ENCODE measurements at places on chromosomes 3 and 15. TPM values are rescaled to one million over a fixed set of nuclear protein-coding genes. Genes with fewer than 3 reads are reported as not detected.

Gene FAM3D
- not detected for polyA plus RNA-seq

DNA sequence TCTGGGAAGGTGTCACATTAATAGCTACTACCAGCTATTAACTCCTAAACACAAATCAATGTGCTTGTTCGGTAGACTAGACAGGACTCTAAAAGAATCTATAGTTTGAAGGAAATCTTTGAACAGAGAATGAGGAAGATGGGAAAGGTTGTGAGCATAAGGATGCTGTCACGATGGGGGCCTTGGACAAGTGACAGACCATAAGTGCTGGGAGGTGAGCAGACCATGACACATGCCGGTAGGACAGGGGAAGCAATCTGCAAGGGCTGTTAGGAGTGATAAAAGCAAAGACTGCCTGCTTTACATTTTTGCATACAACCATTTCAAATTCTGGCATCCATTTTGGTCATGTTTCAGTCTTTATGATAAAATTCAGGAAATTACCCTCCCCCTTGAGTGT, 645.8 kb downstream of the ROBO2 start:
- no peak for DNase-seq

Gene CTXND1
- polyA plus RNA-seq, result not detected

- DNase-seq, result no peak
These were observed 520.1 kb downstream of the ROBO1 start for GRCh38 chr3:79247725-79248043.

GRCh38 chr3:16134173-16134928, 40.1 kb upstream of the GALNT15 start:
- DNase-seq, result no peak

DNA sequence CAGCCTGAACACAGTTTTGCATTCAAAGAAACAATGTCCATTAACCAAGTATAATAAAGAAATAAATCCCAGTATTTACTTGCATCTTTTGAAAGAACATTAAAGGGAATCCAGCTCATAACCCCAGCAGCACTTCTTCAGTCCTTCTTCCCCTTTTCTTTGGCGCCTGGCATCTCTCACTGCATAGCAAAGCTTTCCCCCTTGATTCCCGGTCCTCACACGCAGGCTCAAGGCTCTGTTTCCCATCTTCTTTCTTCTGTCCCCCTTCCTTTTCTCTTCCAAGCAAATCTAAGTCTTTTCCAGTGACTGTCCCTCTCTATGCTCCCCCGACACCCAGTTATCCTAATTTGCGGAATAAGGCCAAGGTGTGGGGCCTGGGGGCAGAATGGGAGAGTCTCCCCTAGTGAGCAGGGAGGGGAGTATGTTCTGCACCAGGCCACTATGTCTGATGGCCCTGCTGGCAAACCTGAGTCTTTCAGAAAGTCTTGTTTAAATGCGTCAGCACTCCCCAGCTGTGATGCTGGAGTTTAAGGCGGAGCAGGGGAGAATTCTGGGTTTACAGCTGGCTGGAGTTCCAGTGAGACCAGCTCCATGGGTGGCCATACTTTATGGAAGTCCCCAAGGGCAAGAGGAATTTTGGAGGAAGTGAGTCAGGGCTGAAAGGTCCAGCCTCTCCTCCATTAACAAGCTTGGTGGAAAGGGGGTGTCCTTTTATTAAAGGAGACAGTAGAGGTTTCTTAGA, 42.1 kb downstream of the GOLGA6A start:
- no peak for DNase-seq

DNA sequence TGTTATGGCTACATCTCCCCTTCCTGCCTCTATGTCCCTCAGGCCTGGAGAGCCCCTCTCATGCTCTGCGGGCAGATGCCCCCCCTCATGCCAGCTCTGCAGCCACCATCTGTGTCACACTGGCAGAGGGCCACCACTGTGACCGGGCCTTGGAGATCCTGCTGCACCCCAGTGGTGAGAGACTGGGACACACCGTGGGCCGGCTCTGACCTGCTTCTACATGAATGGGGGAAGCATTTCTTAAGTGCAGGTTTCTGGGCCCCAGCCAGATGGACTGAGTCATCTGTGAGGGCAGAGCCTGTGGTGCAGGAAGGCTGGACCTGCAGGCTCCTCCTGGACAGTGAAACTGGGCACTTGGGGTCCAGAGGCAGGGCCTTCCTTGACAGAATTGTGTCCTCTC, 4.8 kb downstream of the VWA5B2 start:
- no peak for DNase-seq

GRCh38 chr3:74501007-74501406, 113.5 kb downstream of the CNTN3 start:
- no peak for DNase-seq

DNA sequence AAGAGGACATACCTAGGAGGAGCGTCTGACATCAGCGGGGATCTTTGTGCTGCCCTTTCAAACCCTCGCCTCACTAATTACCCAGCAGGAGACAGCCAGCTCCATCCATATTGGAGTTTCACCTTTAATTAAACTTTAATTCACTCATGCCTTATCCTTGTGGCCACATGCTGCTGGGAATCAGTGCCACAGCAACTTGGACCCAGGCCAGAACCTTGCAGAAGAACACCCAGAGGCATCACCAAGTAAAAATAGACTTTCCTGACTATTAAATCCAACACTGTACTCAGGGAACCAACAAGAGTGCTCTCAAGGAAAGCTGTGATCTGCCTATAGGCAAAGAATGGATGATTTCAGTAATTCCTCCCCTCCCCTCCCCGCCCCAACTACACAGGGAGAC, 23.9 kb downstream of the EIF1B start:
- DNase-seq, result no peak

Gene HESX1
- polyA plus RNA-seq, result 0.40 TPM

GRCh38 chr3:146325170-146325569, 74.3 kb upstream of the PLSCR4 start:
- DNase-seq, result no peak

DNA sequence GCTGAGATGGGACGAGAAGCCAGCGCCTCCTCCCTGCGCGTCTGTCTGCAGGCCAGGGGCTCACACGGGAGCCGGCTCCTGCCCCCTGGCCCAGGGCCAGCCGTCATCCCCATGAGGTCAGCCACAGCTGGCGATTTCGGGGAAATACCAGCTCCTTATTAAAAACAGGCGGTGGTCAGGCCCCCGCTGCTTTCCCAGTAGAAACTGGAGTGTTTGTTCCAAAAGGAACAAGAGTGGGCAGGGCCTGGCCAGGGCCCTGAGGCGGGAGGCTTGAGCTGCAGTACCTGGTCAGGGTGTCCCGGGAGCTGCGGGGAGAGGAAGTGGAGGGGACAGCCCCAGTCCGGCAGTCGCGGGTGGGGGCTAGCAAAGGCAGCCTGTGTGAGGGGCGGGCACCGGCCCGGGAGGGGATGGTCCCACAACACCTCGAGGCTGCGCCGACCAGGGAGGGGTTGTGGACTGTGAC, 17.8 kb downstream of the MYL3 start:
- no peak for DNase-seq

- DNase-seq, result no peak
These were observed 38.5 kb upstream of the MELTF start for GRCh38 chr3:197068077-197068476.

DNA sequence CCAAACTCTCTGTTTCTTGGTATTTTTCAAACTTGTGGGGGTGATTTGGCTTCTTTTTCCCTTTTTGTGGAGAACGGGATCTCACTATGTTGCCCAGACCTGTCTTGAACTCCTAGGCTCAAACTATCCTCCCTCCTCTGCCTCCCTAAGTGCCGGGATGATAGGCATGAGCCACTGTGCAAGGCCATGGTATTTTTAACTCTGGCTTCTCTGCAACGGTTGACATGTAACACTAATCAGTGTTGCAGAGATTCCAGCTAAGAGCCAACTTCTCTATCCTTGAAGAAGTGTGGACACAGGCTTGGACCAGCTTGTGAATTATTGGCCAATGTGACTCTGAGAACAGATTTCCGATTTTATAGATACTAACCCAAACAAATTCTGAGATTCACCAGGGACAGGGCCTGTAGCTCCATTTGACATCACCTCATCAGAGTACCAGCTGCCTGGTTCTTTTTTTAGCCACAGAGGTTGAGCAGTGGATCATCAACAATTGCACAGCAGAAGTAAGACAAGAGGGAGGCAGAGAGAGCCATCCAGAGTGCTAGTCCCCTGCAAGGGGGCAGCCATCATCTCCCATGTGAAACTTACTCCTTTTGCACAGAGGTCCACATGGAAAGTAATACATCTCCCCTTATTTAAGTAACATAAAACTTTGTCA, 98.1 kb upstream of the SYNPR start:
- no peak for DNase-seq

DNA sequence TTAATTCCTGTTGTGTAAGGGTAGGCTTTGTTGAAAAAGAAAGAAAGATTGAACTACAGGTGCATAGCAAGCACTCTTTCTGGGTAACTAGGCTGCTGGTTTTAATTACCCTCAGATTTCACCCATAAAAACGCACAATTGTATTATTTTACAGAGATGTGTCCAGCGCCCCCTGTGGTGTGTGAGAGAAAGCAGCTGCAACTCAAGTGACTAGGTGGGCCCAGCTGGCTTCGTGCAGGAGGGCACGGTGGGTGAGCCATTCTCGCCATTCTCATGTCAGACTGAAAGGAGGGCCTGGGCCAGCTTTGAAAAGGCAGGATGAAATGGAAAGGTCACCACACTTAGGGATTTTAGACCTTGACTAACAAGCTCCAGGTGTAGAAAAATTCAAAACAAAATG, 122.6 kb downstream of the LRIG1 start:
- no peak for DNase-seq

GRCh38 chr3:197345390-197345789, 47.0 kb upstream of the DLG1 start:
- DNase-seq, result no peak

DNA sequence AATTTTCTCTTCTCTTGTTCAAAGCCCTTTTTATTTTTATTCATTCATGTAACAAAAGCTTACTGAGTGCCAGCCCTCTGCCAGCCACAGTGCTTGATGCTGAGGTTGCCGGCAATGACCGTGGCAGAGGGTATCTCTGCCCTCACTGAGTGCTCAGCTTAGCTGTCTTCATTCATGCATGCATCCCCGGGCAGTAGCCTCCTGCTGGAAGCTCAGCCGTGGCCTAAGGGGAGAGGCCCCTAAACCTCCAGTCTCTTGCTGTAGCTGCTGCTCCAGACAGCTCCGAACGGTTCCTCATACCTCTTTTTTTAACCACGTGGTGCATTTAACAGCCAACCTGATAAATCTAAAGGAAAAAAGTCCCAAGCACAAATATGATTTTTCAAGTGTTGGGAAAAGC, 34.6 kb upstream of the CCDC66 start:
- no peak for DNase-seq

Gene PAQR9
- polyA plus RNA-seq, result not detected

DNA sequence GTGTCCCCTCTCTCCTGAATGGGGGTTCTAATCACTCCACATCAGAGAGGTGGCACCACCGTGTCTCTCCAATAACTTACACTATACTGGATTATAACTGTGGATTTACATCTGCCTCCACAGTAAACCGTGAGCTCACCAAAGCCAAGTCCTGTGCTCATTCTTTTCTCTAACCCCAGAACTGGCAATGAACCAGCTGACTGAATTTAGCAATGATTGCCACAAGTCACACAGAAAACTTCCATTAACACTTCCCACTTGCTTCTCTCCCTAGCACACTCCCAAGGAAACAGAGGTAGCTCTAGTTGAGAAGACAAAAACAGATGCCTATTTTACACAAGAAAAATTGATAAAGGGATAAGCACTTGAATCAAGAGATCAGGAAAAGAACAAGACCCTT, 361.3 kb downstream of the ULK4 start:
- no peak for DNase-seq

Gene FSIP1
- 0.27 TPM for polyA plus RNA-seq

Gene GRM2
- polyA plus RNA-seq, result not detected

DNA sequence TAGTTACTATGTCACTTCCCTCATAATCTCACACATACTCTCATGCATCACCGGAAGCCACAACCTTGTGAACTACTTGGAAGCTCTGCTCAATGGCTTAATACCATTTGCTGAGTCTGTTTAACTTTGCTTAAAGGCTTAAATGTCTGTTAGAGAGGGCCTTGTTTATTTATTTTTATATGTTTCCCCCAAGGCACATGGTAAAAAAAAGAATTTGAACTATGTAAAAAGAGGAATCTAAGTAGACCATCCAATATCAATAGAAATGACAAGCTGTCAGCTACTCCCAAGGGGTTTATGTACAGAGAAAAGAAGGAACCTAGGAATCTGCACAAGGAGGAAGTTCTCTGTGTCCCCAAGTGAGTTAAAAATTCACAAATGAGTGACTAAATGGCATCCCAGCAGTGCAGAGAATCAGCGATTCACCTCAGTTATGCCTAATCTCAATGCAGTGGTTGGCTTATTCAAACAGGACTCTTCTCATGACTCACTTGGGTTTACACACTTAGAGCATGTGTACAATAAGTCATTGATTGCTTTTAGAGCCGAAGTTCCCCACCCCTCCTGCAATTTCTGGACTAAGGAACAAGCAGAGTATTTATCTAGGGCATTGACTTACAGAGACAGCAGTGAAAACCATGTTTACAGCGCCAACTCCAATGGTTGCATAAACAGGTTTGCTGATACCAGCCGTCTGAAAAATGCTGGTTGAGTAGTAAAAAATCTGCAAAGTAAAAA, 24.4 kb downstream of the SLC2A2 start:
- no peak for DNase-seq

- no peak for DNase-seq
These were observed 40.8 kb downstream of the TMEM45A start for GRCh38 chr3:100533176-100533575.

Gene TRPM1
- not detected for polyA plus RNA-seq

Gene SERINC4
- polyA plus RNA-seq, result 8.8 TPM

Gene NPAP1
- polyA plus RNA-seq, result not detected

Gene MITF
- polyA plus RNA-seq, result not detected

Data from naive thymus-derived CD4-positive, alpha-beta T cell (primary cell).